ENCODE measurements at places on chromosomes 6 and 20.

GRCh38 chr6:155955038-155955437 is 499.4 kb upstream of the NOX3 start:
- DNase-seq: no peak

DNA sequence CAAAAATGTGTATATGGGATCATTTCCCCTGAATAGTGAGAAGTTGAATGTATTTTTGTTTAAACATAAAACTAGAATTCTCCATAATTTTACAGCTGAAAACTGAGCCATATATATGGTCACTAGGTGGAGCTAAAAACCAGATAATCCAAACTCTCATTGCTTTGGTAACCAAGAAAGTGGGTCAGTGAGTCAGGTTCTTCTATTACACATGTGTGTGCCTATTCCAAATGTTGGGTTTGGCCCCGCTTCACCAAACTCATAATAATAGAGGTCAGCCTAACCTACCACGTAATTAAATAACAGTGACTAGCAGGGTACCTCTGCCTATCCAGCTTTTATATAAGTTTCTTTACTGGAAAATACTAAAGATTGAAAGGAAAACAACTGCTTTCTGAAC is 19.3 kb upstream of the RNGTT start:
- DNase-seq: peak; percentile 49

DNA sequence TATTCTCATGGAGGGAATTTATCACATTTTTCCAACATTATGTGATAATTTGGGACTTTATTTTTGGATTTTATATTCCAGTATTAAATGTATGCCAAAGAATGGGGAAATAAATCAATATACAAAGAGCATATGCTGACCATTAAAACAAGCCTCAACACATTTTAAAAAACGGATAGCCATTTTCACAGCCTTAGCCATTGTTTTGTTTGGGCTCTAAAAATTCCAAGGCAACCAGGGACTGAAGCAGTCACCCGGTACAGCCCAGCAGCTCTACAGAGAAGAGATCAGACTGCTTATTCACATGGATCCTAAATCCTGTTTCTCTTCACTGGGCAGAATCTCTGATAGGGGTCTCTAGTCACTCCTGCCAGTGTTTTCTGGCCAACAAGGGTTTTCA is 150.2 kb upstream of the OGFRL1 start:
- DNase-seq: no peak

DNA sequence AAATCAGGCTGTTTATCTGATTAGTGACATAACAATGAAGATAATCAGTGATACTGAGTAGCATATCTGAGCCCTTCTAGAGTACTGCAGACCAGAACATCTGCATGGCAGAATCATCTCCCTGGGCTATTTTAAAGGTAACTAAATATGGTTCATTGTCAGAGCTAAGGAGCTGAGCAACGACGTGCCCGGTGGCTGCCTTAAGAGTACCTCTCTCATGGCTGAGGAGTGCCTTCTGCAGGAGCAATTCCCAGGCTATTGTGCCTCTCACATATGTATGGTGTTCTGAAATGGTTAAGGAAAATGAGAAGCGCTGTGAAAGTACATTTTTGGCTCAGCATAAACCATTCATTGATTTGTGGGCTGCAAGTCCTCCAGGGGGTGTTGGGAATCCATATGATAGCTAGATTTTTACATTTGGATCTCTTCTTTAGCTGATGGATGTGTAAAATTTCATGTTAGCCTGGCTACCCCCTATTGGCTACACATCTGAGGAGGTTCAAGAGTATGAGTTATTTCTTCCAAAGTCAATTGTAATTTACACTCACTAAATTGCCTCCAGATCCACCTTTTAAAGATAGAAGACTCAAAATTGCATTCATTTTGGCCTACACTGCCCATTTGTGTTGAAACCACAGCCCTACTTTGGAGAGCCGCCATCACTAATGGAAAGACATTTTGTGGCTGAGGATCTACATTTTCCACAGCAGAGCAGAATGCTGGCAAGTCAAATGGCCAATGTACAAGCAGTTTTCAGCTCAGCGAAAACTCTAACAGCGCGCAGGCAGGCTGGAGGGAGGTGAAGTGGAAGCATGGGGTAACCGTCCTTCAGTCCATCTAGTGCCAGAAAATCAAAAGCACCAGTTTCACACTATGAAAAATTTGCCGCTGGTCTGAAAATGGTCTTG is 198.0 kb downstream of the SIM1 start:
- DNase-seq: no peak

GRCh38 chr6:74735304-74735703 is 470.5 kb downstream of the COL12A1 start:
- DNase-seq: no peak

DNA sequence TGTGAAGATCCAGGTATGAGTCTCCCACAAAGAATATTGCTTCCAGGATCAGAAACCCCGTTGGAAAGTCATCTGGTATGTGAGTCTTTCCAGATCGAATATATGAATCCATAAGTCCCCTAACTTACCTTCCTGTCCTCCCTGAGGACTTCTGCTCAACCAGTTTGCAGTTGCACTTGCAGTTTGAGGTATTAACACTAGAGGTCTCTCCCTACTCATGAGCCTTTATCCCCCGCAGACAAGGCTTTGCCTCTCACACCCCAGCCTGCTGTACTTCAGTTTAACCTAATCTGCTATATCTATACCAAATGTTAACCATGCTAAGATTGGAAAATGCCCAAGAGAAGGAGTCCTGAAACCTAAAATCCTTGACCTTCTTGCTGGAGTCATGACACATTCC is 135.3 kb upstream of the DEFB112 start:
- DNase-seq: no peak

GRCh38 chr6:69918813-69919475 is 52.6 kb downstream of the COL19A1 start:
- DNase-seq: no peak

GRCh38 chr20:23879811-23880374 is 345 bp upstream of the CST5 start:
- DNase-seq: no peak

- peak; percentile 12 for DNase-seq
Measured at GRCh38 chr6:13526727-13527670, 39.6 kb upstream of the GFOD1 start.

DNA sequence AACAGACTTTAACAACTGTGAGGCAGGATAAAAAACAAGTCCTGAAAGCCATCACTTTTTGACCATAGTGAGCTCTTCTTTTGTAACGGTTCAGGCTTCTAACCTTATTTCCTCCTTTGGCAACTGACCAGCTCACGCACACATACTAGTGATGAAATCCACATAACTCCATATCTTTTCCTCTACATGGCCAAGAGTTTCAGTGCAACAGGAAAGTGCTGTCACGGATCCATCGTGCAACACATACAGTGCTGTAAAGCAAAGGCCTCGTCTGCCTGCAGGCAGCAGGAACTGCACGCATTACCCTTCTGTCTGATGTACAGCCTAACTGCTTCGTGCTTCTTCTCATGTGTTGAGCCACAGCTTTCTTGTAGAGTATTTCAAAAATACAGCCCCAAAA is 108.5 kb downstream of the EPM2A start:
- no peak for DNase-seq

DNA sequence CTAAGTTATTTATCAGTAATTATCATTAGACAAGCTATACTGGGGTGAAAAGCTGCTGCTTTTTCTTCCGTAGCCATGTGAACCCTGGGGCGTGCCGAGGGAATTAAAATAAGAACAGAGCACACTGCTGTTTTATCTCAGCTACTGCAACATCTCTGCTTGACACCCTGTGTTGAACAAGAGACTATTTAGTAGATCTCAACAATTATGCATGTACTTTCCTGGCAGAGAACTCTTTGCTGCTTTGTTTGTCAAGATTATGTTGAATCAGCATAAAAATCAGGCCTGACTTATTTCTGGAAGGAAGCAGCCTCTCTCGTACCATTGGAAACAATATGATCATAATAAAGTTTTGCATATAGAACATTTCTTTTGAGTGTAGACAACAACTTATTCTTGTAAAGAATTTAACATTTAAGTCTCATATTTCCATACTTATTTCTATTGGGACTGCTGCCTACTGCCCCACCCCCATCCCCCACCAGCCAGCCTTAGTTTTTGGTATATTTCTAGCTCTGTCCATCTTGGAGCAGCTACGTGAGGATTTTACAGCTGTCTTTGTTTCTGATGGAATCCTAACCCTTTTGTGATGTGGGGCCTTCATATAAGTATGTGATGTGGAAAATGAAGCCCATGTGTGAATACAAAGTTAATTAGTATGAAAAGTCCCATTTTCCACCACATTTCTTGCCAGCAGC is 1011.4 kb downstream of the KIF16B start:
- no peak for DNase-seq

DNA sequence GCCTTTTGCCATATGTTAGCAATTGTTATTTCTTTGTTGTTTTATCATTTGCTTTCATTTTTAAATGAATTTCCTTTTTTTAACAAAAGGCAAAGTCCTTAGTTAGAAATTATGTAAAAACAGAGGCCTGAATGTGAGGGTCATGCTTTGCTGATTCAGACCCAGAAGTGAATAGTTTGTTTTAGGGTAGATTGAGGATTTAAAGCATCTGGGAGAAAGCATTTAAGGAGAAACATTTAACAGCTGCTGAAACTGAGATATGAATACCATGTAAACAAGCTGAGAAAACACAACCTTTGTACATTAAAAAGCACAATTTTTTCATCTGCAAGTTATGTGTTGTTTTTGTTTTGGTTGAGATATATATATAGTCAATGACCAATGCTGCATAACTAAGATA is 8.0 kb downstream of the HTR1B start:
- DNase-seq: no peak

DNA sequence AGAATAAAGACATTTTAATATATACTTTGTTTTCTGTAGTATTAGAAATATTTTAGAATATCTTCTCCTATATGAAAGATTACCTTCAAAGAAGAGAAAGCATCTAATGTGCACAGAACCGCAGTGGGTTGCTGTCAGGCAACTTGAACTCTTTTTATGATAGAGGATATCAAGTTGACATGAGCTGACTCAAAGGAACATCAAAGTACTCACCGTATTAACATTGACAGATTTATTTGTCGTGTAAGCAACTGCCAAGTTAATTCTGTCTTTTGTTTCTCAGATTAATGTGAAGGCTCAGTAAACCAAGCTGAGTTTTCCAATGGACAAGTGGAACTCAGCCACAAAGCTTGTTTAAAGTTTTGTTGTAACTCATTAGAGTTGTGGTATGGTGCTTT is 2.2 kb upstream of the GINM1 start:
- DNase-seq: no peak

DNA sequence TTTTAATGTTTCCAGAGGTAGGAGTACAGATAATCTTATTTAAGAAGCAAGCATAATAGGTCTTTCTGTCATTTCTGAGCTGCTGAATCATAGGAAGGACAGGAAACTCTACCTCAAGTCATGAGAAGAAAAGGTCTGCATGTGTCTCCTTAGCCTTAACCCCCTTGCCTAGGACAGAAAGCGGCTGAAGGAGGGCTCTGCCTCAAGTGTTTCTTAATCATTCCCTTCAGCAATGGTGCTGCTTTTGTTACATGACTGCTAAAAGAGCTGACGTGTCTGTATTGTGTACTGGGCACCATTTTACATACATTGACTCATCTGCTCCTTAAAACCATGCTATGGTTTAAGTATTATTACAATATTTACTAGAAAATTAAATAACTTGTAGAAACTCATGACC is 564.0 kb upstream of the AGPAT4 start:
- DNase-seq: no peak

DNA sequence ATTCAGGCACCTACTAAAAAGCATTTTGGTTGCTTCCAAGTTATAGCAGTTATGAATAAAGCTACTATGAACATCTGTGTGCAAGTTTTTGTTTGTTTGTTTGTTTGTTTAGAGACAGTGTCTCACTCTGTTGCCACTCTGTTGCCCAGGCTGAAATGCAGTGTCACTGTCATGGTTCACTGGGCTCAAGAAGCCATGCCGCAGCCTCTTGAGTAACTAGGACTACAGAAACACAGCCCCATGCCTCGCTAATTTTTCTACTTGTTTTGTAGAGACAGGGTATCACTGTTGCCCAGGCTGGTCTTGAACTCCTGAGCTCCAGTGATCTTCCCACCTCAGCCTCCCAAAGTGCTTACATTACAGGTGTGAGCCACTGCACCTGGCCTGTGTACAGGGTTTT is 795.9 kb downstream of the EPHA7 start:
- DNase-seq: no peak

- DNase-seq: no peak
Measured at GRCh38 chr6:90694802-90695201, 107.9 kb upstream of the MAP3K7 start.
